ENCODE measurements at places on chromosomes 5 and 9.

DNA sequence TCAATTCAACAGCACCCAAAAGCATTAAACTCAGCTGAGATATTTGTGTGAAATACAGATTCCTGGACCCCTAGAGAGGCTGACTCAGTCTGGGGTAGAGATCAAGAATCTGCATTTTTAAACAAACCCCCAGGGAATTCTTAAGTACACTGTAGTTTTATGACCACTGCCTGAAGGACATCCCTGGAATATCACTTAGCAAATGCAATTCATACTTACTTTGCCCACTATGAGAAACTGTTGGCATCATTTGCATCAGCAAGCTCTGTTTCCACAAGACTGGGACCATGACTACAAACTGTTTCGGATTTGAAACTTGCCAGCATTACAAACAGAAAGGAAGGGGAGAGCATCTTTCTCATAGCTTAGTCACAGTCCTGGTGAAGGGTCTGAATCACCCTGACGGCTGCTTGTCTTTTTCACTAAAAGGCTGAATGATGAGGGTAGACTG, 63.7 kb downstream of the MLLT3 start:
- peak; percentile 85 for DNase-seq

DNA sequence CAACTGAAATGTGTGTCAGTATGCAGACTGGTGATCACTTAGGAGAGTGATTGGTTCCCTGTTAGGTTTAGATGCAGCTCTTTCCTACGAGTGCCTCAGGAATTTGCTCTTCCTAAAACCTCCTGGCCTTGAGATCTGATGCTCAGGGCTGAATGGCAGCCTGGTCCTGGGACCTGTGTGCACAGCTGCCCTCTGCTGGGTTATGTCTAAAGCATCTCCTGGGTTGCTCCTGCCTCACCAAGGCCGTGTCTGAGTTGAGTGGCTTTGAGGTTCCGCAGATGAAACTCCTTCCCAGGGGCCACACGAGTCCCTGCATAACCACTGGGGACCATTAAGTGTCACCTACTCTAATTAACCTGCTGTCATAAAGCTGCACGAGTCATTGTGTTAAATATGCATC, 59.5 kb downstream of the MVB12B start:
- no peak for DNase-seq

- no peak for DNase-seq
These were observed 32.3 kb upstream of the FAM81B start for GRCh38 chr5:95358848-95359247.

DNA sequence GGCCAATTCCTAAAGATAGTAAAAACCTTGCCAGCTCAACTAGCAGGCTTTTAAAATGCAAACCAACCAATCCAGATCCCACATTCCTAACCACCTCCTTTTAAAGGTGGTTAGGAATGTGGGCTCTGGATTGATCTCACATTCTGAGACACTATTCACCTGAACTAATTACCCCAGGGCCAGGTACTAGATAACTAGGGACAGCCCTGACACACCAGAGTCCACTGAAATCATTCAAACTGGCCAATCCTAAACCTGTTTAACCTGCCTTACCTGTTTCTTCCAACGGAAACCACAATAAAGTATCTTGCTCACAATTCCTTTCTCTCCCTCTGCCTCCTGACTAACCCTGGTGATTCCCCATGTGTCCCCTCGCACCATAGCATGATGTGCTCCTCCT, 168.3 kb upstream of the DMAC1 start:
- no peak for DNase-seq

DNA sequence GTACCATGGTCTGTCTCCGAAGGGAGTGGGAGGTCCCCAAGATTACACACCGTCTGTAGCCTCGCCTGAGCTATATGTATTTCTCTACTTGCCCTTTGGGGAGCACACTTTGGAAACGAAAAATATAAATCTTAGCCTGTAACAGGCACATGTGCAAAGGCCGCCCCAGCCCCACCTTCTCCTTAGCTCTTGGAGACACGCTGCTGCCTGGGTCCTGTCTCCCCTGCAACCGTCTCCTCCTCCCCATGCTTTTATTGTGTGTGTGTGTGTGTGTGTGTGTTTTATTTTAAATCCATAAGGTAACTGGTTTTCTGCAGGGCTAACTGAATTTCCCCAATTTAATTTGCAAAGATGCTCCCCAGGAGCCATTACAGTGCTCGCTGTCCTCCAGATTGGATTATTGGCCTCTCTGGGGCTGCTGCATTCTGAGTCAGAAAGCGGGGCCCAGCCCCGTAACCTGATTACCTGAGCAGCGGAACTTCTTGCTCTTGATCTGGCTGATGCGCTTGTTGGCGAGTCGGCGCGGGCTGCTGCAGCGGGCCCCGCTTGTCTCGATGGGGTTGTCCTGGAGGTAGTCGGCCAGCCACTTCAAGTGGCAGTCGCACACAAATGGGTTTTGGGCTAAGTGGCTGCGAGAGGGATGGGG, 193.3 kb upstream of the PANK3 start:
- DNase-seq: no peak

Data from Caki2 (cell line).